Neural cell (in vitro differentiated cells): ENCODE measurements at places on chromosomes 5 and 9. TPM values are rescaled to one million over a fixed set of nuclear protein-coding genes. Genes with fewer than 3 reads are reported as not detected.

The SPATA31C2 gene
- polyA plus RNA-seq = not detected in 2 replicates

The ITK gene
- polyA plus RNA-seq = not detected in 2 replicates

The ADAMTS19 gene
- 0.12 and 1.4 TPM in 2 replicates for polyA plus RNA-seq

The LCN1 gene
- polyA plus RNA-seq = not detected in 2 replicates

The NTNG2 gene
- 0.26 and 0.43 TPM in 2 replicates for polyA plus RNA-seq

The OR1J2 gene
- not detected in 2 replicates for polyA plus RNA-seq

The TERT gene
- not detected in 2 replicates for polyA plus RNA-seq

The CFAP77 gene
- not detected in 2 replicates for polyA plus RNA-seq

The NEUROG1 gene
- polyA plus RNA-seq = not detected in 2 replicates

The MYOZ3 gene
- polyA plus RNA-seq = not detected in 2 replicates
